Neural progenitor cell (in vitro differentiated cells): ENCODE measurements at places on chromosomes 7 and 10. TPM values are rescaled to one million over a fixed set of nuclear protein-coding genes. Genes with fewer than 3 reads are reported as not detected.

The SFTPA2 gene
- not detected in 2 replicates for total RNA-seq

The DNAJC12 gene
- 3.5 and 3.7 TPM in 2 replicates for total RNA-seq

The SPDYE5 gene
- not detected in 2 replicates for total RNA-seq

The MMD2 gene
- 0.28 TPM in 1 of 2 replicates, not detected in the other for total RNA-seq

The ACSL5 gene
- total RNA-seq = not detected in 2 replicates

The SORCS3 gene
- total RNA-seq = 0.26 and 0.34 TPM in 2 replicates

The UPK3BL2 gene
- total RNA-seq = 0.21 and 0.77 TPM in 2 replicates

The VWDE gene
- total RNA-seq = 9.8 and 10.5 TPM in 2 replicates

The EXOSC1 gene
- total RNA-seq = 48.7 and 72.6 TPM in 2 replicates
